ENCODE measurements at places on chromosomes 3 and 15.

DNA sequence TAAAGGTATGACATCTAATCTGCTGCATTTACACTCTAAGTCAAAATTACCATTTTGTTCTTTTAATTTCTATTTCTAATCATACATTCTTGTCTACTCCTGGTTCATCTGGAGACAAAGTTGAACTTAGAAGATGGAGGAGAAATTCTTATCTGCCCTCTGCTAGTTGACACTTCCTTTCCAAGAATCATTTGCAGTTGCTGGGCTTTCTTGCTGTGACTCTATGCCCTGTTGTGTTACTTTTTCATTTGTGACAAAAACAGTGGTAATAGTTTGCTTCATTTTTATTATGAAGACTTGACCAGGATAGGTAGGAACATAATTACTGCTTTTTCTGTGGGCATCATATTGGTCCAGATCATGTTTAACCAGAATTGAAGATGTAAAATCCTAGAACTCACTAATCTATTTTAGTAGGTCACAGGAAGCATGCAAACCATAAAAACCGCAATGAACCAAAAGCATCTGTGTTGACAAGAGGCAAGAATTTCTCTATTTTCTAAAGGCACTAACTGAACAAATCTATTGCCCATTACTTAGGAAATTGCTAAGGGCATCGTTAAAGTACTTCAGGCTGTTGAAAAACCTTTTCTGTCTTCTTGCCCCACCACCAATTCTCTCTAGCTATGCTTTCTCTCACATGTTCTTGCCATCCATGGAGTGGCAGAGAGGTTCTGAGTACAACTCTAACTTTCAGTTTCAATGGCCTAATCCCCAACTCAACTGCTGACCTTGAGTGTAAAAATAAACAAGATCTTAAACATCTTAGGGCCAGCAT is 4.2 kb upstream of the CCR2 start:
- no peak for DNase-seq

GRCh38 chr15:66721020-66721419 is 19.0 kb downstream of the SMAD6 start:
- DNase-seq = no peak

DNA sequence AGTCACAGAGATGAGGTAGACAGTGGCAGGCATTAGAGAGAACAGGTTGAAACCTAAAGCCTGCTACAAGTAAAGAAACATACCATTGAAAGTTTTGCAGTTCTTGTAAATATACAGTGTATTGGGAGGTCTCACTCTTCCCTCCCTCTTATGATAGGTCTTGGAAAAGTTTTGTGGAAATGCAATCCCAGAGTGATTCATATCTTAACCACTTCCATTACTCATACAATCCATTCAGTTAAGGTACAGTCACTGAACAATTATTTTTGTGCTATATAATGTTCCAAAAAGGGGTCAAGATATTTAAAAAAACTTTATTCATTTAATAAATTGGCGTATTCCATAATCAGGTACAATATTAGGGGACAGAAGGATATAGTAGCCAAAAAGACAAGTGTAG is 737.7 kb upstream of the ALCAM start:
- DNase-seq = no peak

DNA sequence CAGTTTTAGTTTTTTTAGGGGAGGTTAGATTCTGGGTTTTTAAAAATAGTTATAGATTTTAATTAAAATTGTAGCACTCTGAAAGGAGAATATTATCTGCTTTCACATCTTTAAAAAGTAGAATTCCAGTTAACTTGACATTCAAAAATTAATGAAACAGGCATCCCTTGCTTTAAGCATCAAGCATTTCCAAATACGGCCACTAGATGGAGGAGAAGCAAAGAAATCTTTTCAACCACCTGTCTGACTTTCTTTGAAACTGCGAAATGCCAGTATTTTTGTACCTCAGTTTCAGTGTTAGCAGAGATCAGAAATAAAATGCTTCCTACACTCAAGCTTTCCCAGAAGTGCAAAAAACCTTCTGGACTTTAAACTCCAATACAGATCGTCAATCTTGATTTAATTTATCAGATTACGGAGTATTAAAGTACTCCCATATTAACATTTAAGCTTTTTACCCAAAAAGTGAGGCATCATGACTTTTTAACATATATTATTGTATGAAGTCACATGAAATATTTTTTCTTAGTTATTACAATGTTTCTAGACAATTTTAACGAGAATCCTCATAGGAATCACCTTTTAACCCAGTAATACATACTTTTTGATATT is 153.3 kb downstream of the P3H2 start:
- DNase-seq = peak; percentile 26

GRCh38 chr15:56929933-56930332 is 11.5 kb downstream of the TCF12 start:
- no peak for DNase-seq

- peak; percentile 56 for DNase-seq
Observed at GRCh38 chr15:66085128-66085527, 168.4 kb downstream of the MEGF11 start.

DNA sequence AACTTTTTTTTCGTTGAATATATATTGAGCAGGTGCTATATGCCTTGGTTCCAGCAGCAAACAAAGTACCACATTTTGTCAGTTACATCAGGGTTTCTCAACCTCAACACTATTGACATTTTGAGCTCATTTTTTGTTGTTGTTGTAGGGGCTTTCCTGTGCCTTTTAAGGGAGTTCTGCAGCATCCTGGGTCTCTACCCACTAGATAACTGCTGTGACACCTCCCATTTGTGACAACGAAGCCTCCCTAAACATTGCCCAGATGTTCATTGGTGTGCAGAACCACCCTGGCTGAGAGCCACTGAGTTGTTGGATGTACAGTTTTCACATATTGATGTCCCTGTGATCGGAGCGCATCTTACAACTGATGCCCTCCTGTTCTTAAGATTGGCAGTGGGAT is 382.6 kb downstream of the PTPRG start:
- DNase-seq = no peak

- DNase-seq = no peak
Observed at GRCh38 chr3:1007866-1008265, 85.0 kb upstream of the CNTN6 start.

- DNase-seq = no peak
Observed at GRCh38 chr3:47949979-47950378, 66.2 kb downstream of the MAP4 start.

- no peak for DNase-seq
Observed at GRCh38 chr3:130941793-130942192, 47.9 kb downstream of the ATP2C1 start.

GRCh38 chr3:52088445-52089367 is 32.3 kb upstream of the DUSP7 start:
- DNase-seq = peak; percentile 26

DNA sequence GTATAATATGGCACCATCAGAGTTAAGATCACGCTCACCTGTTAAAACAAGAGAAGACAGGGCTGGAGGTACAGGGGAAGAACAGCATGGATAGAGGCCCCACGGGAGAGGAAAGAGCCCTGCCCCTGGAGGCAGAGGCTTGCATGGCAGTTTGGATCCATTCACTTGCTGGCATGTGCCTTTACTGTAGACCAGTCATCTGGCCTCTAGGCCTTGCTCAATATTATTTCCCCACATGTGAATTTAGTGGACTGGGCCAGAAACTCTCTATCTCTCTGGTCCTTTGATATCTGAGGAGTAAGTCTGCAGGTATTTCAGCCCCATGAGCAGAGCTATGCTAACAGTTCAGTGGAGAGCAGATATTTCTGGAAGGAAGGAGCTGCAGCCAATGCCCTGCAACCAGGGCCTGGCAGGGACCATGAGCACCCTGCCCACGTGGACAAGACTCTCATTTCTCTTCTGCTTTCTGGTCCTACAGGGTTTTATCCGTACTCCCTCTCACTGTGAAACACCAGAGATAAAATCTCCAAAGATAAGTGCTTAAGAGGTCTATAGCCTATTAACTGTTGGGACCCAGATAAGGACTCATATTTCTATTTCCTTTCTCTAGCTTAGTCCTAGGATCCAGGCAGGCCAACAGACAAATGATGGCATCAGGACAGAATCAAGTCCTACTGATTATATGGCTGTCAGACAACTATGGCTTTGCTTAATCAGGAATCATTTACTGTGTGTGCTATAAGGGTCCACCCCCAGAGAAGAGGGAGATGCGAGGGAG is 65.0 kb downstream of the CLDN11 start:
- no peak for DNase-seq

GRCh38 chr3:15011174-15011573 is 53.9 kb downstream of the MRPS25 start:
- DNase-seq = no peak

DNA sequence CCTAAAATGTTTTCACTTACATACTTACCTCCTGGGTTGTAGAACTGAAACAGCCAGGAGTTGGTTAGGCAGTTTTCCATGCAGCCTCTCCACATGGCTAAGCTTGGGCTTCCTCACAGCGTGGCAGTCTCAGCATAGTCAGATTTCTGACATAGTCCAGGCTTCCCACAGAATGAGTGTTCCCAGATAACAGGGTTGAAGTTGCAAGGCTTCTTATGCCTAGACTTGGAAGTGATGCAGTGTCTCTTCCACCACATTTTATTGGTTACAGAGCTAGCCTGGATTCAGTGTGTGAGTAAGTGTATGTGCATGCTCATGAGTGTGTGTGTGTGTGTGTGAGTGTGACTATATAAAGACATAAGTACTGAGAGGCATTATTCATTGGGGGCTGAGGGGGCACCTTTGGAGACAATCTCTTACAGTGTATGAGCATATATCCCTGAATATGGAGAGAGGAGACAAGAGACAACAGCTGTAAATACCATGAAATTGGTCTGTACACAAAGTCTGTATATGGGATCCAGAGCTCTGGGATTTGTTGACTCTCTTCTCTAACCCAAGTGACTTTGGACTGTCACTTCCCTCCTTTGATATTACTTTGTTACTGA is 78.1 kb downstream of the ZNF621 start:
- DNase-seq = no peak

DNA sequence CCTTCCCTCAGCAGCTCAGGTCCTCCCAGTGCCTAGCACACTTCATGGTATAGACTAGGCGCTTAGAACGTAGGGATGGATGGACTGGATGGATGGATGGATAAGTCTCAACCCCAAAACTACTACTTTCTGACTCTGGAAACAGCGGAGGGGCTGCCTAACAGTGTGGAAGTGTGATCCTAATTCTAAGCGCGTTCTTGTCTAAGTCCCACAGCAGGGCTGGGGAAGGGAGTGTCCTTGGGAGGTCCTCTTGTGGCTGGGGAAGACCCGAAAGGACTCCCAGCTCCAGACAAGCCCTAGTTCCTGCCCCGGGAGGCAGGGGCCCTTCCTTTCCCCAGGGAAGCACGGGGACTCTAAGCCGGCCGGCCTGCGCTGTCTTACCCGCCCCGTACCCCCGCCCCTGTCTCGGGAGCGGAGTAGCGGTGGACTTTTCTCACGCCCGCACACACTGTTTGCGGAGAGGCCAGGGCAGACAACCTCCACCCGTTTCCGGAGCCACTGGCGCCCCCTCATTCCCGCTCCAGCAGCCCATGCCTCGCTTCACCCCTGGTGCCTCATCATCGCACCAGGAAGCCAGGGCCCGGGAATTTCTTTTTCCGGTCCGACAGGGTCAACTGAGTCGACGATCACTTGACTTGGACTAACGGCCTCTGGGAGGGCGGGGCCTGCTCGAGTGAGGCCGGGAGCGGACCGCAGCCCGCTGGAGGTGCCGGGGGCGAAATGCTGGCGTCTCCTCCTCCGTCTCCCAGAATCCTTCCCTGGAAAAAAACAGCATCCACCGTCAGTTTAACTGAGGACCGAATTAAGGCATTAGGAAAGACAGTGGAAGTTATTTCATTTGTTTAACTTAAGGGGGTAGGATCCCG is 133.3 kb downstream of the TBC1D2B start:
- DNase-seq = peak; percentile 85

DNA sequence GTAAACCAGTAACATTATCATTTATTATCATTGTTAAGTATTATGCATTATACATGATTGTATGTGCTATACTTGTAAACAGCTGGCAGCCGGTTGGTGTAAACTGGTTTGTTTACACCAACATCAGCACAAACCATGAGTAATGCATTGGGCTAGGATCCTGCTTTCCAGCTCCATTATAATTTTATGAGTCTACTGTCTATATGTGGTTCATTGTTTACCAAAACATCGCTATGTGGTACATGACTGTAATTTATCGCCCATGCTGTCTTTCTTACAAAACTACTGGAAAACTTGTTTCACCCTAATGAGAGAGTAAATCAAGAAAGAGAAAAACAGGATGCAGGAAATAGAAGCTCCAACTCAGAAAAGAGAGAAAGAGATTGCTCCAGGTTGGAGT is 224.8 kb upstream of the CBLB start:
- no peak for DNase-seq

DNA sequence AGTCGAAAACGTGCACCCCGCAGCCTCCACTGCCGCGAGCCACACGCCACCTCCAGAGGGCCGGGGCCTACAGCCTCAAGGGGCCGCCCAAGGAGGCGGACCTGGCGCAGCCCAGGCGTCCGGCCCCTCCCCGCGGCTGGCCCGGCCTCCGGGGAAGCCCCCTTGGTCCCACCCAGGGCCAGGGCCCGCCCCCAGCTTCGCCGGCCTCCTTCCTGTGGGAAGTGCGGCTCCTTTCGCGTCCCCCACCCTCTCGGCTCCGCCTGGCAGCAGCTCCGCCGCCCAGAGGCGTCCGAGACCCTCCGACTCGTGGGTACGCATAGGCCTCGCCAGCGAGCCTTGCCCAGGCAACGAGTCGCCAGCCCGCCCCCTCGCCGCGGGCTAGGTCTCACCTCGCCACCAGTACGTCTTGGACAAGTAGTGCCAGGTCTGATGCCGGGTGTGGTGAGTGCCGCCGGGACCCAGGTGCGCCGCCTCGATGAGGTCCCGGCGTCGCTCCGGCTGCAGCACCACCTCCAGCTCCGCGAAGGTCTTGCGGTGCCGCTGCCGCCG is 642 bp downstream of the ZBTB11 start:
- peak; percentile 99 for DNase-seq

DNA sequence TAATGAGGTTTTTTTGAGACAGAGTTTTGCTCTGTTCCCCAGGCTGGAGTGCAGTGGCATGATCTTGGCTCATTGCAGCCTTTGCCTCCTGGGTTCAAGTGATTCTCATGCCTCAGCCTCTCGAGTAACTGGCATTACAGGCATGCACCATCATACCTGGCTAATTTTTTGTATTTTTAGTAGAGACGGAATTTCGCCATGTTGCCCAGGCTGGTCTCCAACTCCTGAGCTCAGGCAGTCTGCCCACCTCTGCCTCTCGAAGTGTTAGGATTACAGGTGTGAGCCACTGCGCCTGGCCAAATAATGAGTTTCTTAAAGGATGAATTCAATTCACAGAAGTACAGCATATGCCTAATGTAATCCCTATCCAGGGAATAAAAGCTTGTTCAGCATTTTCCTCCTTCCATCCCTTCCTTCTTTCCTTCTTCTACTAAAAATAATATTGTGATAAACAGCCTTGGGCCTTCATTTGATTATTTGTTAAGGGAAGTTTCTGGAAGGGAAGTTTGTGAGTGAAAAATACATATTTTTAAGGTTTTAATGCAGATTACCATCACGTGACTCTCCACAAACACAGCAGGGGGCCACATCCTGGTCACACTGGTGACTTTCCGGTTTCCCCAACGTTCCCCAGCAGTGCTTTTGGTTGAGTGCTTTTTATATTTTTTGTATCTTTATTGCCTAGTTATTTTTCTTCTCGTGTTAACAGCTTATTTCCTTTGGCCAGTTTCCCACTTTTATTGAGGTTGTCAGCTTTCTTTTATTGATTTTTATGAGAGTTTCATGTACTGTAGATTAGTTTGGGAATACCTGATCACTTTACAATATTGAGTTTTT is 116.8 kb downstream of the USP13 start:
- DNase-seq = no peak

Data from BE2C (cell line).